ENCODE measurements at places on chromosomes 4 and X.

GRCh38 chr4:87698394-87698793, 48.3 kb downstream of the DMP1 start:
- no peak for DNase-seq

DNA sequence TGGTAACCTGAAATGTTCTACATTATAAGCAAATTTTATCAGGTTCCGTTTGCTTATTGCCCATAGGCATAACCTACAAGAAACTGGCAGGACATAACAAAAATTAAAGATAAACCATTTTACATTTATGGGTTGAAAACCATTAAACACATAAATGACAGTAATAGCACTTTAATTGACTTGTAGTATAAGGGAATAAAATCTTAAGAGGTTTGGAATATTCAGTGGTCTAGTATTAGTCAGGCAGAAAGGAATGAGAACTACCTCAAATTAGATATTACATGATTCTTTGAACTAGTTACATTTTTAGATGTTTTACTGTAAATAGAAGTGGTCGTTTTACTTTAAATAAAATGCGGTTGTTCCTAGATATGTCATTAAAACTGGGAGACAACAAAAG, 111.9 kb downstream of the ADAMTS3 start:
- DNase-seq = no peak

DNA sequence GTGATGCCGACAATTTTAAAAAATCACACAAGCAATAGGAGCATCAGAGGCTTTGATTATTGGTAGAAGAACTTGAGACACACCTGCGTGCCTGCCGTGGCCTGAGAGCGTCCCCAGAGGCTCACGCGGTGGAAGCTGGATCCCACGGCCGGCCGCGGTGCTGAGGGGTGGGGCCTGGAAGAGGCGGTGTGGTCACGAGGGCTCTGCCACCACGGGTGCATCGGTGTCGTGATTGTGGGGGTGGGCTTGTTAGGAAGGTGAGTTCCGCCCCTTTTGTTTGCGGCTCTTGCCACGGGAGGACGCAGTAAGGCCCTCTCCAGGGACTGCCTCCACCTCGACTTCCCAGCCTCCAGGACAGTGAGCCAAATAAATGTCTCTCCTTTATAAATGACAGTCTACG, 77.2 kb upstream of the ADRA2C start:
- DNase-seq = no peak

DNA sequence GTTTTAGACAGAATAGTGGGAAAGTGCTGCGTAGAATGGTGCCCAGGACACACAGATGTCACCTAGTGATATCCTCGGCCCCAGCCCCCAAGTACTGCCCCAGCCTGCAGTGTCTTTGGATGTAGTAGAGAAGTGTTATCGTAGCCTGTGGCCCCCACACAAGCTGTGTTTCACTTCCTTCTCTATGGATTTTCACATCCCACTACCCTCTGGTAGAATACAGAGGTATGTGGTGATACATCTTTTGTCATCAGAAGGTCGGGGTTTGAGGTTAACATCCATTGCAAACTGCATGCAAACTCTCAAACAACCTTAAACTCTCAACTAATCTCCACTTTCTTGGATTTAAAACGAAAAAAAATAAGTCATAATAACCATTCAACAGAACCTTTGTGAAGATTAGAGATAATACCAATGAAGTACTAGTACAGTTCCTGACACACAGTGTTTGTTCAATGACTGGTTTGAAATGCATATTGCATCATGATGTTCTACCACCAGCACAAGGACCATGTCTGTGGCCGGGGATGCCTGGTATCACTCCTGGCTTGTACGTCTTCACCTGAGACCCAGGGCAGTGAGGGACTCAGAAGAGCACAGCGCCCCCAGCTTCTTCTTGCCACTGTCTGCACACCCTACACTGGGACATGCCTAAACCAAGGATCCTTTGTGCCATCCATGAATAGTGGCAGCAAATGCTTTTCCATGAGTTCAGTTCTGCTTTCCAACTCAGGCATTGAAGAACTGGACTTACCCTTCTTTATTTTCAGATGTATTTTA, 267.3 kb downstream of the DCTD start:
- DNase-seq = no peak

DNA sequence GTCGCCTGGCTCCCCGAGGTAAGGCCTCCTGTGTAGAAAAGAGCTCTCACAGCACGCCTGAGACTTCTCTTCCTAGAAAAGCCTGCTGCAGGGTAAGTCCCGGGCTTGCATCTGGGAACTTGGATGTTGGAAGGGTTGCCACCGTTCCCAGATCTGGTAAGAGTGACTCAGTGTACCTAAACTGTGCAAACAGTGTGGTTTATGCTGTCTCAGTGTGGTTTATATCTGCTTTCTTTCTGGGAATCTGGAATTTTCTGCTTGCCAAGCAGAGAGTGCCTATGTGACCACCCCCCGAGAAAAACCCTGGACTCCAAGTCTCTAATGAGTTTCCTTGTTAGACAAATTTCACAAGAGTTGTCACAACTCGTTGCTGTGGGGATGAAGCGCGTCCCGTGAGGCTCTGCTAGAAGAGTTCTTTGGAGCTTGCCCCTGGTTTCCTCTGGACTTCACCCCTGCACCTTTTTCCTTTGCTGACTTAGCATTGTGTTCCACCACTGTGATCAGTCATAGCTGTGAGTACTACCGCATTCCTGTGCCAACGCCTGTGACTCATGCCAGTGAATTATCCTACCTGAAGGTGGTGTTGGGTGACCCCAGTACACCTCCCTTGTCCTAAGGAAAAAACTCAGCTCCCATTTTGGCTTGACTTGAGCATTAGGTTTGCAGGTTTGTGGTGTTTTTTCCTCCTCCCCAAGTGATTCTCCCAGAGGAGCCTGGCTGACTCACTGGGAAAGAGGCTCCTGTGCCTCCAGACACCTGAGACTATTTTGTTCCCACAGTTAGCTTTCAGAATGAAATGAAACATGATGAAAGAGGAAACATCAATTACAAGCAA, 14.5 kb downstream of the SLC2A9 start:
- DNase-seq = no peak

DNA sequence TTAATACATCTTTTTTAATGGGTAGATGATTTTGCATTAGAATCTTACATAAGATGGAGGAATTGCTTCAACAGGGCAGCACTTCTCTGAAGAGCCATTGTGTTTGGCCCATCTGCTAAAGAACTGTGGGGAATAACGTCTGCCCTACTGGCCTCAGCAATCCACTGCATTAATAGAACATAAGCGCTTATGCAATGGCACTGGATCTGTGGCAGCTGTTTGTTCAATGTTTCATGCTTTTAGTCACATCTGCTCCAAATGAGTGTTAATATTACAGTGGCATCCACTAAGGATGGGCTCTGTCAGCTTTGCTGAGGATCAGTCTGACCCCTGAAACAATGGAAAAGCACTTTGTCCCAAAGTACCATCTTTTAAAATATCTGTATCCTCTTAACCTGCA, 279.0 kb upstream of the GK2 start:
- no peak for DNase-seq
